ENCODE measurements at places on chromosomes 2 and 18.

GRCh38 chr18:59021500-59021899, 118.2 kb upstream of the SEC11C start:
- no peak for DNase-seq

- no peak for DNase-seq
Measured at GRCh38 chr2:223604231-223604630, 2.1 kb upstream of the SCG2 start.

DNA sequence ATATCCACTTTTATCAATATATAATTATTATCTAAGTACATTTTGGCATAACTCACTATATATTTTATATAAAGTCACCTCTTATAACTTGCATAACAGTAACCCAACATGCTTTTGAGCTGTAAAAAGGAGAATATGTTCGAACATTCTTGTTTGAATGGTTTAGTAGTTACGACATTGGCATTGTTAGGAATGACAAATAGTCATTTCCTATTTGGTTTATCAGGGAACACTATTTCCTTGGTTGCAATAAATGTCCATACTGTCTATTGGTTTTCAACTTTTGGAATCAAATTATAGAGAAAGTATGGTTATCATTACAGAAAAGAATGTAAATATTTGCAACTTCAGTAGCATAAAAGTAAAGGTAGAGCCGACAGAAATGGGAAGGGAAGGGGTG, 124.1 kb downstream of the PARD3B start:
- no peak for DNase-seq

GRCh38 chr2:230412371-230412711, 3.7 kb upstream of the SP100 start:
- DNase-seq = no peak

- DNase-seq = no peak
Measured at GRCh38 chr2:23410596-23410995, 25.6 kb downstream of the KLHL29 start.

DNA sequence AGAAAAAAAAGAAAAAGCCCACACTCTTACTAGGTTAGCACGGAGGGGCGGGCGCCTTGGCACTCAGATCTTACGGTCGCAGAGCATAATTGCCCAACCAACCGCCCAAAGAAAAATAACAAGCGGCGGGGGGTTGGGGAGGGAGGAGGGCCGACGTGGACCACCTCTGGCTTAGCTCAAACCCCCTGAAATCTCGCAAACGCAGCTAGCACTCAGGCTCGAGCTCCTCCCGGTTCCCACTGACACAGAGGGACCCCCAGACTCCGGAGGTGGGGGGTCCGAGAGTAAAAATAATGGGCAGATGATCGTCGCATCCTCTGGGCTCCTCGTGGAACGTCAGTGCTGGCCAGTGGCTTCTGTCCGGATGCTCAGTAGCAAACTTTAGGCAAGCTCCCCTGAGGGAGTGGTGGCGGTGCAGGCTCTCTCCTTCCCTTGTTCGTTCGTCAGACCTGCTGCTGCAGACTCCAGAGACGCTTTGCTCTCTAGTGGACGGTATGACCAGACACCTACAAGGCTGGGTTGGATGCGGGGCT, 12.0 kb downstream of the CATIP start:
- peak; percentile 43 for DNase-seq

- no peak for DNase-seq
Measured at GRCh38 chr2:55365303-55365702, 54.4 kb downstream of the CCDC88A start.

GRCh38 chr18:8751692-8752091, 46.3 kb downstream of the MTCL1 start:
- DNase-seq = no peak

Data from CD4-positive, alpha-beta T cell treated with Interleukin-4 for 1 hour (primary cell).